A549 treated with CpdA at 1 μM for 4 hours (cell line): ENCODE measurements at places on chromosomes 6 and 20. TPM values are rescaled to one million over a fixed set of nuclear protein-coding genes. Genes with fewer than 3 reads are reported as not detected.

The SLC17A3 gene
- 0.95 to 1.5 TPM (median 1.2 TPM) in 5 replicates for total RNA-seq

The PGC gene
- total RNA-seq: not detected in 5 replicates

The GPX5 gene
- not detected in 5 replicates for total RNA-seq

The INSM1 gene
- not detected in 5 replicates for total RNA-seq

The C6orf141 gene
- total RNA-seq: 23.6 to 30.5 TPM (median 25.8 TPM) in 5 replicates

The TP53TG5 gene
- total RNA-seq: not detected in 5 replicates

The SLC35D3 gene
- total RNA-seq: 0.06 to 0.15 TPM (median 0.06 TPM) in 4 of 5 replicates, not detected in the other

The SPINT3 gene
- not detected in 5 replicates for total RNA-seq

The PTCRA gene
- not detected in 5 replicates for total RNA-seq

The KCNK16 gene
- total RNA-seq: not detected in 5 replicates

The POU3F2 gene
- 0.02 TPM in 2 of 5 replicates, not detected in the others for total RNA-seq

The HLA-DQB2 gene
- total RNA-seq: not detected in 5 replicates

The LY6G5B gene
- total RNA-seq: 3.6 to 6.3 TPM (median 5.0 TPM) in 5 replicates

The SUMO4 gene
- total RNA-seq: 0.08 TPM in 1 of 5 replicates, not detected in the others

The SDCBP2 gene
- total RNA-seq: 0.71 to 1.1 TPM (median 0.99 TPM) in 5 replicates

The PSORS1C2 gene
- not detected in 5 replicates for total RNA-seq

The RHAG gene
- 0.03 to 0.07 TPM in 2 of 5 replicates, not detected in the others for total RNA-seq

The ETV7 gene
- total RNA-seq: 0.10 to 0.33 TPM (median 0.14 TPM) in 4 of 5 replicates, not detected in the other

The RPS6KA2 gene
- total RNA-seq: 0.05 to 0.34 TPM (median 0.21 TPM) in 5 replicates

The PRR18 gene
- 0.11 to 0.25 TPM (median 0.17 TPM) in 5 replicates for total RNA-seq

The SLC22A1 gene
- 1.7 to 3.5 TPM (median 2.8 TPM) in 5 replicates for total RNA-seq

The VSX1 gene
- 0.49 to 0.90 TPM (median 0.77 TPM) in 5 replicates for total RNA-seq

The RAB32 gene
- total RNA-seq: 35.3 to 47.8 TPM (median 44.8 TPM) in 5 replicates

The SKIC2 gene
- total RNA-seq: 22.7 to 25.6 TPM (median 24.7 TPM) in 5 replicates

The SF3B5 gene
- 172 to 233 TPM (median 212 TPM) in 5 replicates for total RNA-seq
